NCI-H1694 (cell line): ENCODE measurements at places on chromosomes 1 and 21.

DNA sequence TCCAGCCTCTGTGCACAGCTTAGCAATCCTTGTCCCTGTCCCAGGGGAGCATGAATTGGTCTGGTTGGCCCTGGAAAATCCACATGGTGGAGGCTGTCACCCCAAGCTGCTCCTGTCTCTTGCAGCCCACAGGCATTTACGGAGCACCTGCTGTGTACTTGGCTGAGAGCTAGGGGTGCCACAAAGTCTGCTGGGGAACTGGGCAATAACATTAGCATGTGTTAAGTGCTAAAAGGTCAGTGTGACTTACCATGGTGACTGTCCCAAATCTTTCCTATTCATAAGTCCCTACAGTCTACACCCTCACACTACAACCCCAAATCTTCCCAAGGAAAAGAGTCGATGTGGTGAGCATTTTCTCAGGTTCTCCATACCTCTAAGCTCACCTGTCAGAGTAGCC lies 53.6 kb upstream of the ARTN start:
- DNase-seq: no peak

DNA sequence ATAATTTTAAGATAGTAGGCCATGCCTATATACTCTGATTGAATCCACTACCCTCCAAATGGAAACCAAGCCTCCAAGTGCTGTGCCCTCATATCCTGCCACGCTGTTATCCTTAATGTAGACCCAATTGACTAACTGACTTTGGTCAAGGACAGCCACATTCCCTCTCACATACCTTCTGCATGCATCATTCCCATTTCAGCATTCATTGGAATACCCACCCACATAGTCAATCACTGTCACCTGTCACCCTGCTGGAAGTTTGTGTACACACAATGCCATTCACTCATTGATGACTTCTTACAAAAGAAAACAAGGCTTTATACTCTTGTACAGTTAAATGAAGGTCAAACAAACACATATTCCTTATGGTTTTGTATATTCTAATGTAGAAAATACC lies 221.1 kb upstream of the PBX1 start:
- no peak for DNase-seq

DNA sequence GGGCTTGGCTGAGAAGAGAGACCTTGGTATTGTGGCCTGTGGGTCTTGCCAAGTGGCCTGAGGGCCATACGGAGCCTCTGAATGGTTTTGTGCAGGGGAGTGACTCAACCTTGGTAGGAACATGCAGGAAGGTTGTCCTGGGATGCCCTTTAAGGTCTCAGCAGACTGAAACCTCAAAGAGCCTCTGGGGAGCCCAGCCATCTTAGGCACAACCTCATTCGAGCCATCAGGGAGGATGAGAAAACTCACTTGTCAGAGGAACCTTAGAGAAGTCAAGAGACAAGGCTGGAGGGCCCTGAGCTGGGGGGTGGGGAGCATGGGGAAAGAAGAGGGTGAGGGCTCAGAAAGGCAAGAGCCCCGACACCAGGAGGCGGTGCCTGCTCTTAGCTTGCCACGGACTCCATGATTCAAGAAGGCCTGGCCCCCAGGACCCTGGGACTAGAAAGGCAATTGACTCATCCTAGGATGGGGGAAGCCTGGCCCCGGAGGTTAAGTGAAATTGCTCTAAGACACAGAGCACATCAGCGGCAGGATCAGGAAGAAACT lies 13.0 kb downstream of the IFI6 start:
- no peak for DNase-seq

DNA sequence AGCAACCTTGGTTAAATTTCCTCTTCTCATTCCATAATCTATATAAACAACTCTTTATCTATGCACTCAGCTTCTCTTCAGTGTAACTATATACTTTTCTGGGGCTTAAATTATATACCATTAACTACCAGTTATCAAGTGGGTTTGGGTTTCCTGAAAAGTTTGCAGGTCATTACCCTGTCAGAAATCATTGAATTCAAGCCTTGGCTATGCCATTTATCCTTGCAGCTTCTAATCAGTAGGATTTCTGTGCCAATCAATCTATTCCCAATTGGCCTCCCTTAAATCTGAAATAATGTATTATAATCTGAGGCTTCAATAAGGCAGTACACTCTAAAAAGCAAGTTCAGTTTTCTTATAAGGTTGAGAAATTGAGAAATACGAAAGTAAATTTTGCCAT lies 466.5 kb downstream of the NCAM2 start:
- no peak for DNase-seq

DNA sequence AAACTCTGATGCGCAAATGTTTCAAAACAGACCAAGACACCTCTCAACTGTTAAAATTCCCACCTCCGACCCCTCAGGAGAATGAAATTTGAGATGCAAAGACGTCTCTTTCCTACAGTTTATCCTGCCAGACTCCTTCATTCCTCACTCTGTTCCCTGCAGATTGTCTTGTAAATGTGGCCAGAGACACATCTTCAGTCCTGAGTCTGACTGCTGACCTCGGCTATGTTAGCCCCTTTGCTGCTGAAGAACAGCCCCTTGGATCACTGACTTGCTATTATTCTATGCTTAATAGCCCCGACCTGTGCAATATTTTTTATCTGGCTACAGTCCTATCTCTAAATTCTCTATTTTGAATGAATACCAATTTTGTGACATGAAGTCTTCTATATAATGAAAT lies 16.6 kb upstream of the ESRRG start:
- DNase-seq: no peak

DNA sequence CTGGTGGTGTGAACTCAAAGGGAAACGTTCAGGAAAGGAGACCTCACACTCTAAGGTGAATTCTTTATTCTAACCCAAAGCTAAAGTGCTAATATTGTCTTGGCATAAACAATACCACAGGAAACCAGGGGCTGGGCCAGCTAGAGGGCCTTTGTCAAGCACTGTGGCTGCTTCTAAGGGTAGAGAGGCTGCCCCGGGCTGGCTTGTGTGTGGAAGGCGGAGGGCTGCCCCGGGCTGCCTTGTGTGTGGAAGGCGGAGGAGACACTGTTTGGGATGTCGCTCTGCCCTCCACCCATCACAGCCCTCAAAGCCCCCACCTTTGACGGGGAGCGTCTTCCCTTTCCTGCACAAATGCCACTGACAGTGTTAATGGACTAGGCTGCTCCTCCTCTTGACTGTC lies 216.8 kb downstream of the TOMM20 start:
- no peak for DNase-seq

- no peak for DNase-seq
These were observed 6.6 kb downstream of the SNX27 start for GRCh38 chr1:151618470-151618869.

- no peak for DNase-seq
These were observed 29.1 kb upstream of the FMO3 start for GRCh38 chr1:171061425-171062143.

- no peak for DNase-seq
These were observed 34.4 kb downstream of the PALMD start for GRCh38 chr1:99680270-99680669.

DNA sequence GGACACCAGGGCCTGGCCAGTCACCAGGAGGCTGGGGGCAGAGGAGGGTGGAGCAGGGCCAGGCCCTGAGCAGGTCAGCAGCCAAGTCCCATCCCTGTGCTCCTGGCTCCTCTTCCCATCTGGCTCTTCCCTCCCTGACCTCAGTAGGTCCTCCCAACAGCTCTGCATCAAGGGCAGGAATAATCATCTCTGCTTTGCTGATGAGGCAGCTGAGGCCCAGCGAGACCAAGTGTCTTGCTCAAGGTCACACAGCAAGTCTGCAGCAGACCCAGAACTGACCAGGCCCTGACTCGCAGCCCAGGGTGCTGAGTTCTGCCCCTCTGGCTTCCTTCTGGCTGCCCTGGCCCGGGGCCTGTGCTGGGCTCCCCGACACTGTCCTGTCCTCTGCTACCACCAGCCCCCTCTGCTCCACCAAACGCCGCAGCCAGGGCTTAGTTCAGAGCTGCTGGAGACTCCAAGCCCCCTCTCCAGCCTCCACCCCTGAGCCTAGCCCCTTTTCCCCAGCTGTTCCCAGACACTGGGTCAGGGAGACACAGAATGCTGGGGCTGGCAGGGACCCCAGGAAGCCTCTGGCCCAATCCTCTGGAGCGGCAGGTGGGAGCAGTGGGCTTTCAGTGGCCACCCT lies 224.9 kb downstream of the PTPRU start:
- DNase-seq: no peak

DNA sequence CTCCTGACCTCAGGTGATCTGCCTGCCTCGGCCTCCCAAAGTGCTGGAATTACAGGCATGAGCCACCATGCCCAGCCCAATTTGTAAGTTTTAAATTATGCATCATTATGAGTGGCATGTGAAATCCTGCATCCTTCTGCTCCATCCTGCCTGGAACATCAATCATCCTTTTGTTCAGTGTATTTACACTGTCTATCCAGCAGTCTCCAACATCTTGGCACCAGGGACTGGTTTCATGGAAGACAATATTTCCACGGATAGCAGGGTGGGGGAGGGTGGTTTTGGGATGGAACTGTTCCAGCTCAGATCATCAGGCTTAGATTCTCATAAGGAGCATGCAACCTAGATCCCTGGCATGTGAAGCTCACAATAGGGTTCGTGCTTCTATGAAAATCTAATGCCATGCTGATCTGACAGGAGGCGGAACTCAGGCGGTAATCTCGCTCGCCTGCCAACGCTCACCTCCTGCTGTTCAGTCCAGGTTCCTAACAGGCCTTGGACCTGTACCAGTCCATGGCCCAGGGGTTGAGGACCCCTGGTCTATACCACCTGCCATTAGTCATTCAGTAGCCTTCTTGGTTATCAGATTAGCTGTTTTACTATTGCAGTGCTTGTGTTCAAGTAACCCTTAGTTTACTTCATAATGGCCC lies 22.2 kb upstream of the TCEA3 start:
- DNase-seq: peak; percentile 57

GRCh38 chr1:51296383-51297357 lies 33.7 kb downstream of the TTC39A start:
- peak; percentile 93 for DNase-seq

- DNase-seq: peak; percentile 85
These were observed 20.4 kb upstream of the TARBP1 start for GRCh38 chr1:234499119-234499942.

- DNase-seq: peak; percentile 92
These were observed 9.4 kb downstream of the LAPTM5 start for GRCh38 chr1:30748098-30748698.

DNA sequence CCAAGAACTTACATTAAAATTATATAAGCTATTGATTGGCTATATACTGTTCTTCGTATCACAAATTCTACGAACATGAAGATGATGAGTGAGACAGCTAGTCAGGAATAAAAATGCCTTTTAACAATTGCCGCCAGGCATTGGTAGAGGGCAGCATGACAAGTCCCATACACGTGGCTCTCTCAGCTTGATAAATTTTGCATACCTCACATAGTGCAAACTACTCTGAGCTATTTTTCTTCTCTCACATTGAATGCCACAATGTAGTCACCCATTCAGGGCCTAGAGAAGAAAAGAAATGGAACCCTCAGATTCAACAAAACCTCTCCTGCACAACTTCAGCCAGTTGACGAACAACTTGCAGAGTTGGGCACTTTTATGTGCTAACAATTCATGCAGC lies 27.0 kb upstream of the FMO2 start:
- DNase-seq: no peak

DNA sequence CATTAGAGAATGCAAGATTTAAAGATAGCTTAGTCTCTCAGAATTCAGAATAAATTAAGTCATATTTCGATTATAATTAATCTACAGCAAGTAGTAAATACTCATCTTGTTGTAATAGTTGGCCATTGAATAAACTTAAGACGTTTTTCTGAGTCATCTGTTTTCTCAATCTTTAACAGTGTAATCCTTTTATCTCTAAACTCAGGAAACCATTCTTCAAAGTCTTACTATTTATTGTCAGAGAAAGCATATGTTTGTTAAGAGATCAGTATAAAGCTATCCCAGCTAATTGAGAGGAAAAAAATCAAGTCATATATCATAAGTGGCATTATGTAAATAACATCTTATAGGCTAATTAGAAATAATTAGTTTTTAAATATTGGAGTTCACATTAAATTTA lies 201.2 kb upstream of the ADAMTS5 start:
- no peak for DNase-seq

DNA sequence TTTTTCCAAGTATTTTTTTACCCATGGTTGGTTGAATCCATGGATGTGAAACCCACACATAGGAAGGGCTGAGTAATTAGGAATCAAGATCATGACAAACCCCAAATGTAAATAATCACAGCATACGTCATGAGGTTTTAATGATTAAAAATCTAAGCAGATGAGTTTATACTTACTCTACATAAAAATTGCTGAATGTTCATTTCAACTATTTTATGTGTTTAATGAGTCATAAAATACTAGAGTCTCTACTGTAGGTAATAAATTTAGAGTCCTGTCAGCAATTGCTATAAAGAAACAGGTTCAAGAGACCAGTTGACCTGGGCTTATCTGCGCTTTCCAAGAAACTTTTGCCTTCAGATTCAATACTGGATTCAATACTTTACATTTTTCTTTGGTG lies 18.2 kb downstream of the CTH start:
- no peak for DNase-seq

DNA sequence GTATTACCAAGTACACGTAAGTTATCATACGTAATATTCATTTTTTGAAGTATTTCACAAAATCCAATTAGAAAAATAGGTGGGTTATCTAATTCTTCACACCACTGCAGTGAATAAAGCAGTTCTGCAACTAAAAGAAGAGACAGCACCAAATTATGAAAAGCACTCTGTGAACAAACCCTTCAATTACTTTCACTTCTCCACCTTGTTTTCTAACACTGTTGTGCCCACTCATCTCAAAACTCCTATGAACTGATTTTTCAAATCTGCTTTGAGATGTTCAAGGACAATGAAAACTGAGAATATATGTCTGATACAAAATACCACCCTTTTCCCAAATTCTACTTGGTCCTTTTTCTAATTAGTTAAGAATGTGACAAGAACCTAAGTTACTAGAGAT lies 39.4 kb downstream of the LTN1 start:
- no peak for DNase-seq

GRCh38 chr1:193971595-193971994 lies 785.2 kb upstream of the B3GALT2 start:
- DNase-seq: no peak

- DNase-seq: no peak
These were observed 3.1 kb upstream of the KRTAP21-1 start for GRCh38 chr21:30758306-30758705.

DNA sequence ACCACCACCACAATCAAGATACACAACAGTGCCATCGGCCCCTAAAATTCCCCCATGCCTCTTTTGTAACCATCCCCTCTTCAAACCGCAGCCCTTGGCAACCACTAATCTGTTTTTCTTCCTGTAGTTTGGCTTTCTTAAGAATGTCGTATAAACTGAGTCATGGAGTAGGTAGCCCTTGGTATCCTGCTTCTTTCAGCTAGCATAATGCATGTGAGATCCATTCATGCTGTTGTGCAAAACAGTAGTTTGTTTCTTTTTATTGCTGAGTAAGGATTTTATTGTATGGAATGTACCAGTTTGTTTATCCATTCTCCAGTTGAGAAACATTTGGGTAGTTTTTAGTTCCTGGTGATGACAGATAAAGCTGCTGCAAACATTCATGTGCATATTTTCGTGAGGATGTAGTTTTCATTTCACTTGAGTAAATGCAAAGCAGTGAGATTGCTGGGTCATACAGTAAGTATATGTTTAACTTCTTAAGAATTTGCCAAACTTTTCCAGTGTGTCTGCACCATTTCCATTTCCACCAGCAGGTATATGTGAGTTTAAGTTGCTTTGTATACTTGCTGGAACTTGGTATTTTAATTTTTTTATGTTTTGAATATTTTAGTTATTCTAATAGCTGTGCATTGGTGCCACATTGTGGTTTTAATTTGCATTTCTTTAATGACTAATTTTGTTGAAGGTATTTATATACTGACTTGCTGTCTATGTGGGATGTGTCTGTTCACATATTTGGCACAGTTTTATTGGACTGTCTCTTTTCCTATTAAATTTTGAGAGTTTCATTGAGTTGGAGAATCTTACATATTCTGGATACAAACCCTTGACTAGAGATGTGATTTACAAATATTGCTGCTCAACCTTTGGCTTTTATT lies 148.4 kb upstream of the MAP1LC3C start:
- DNase-seq: no peak
